ENCODE measurements at places on chromosomes 4 and X. TPM values are rescaled to one million over a fixed set of nuclear protein-coding genes. Genes with fewer than 3 reads are reported as not detected.

GRCh38 chr4:148634476-148634875 is 192.3 kb upstream of the NR3C2 start:
- DNase-seq: no peak

The RASSF6 gene
- total RNA-seq: 16.9 TPM

GRCh38 chr4:163588532-163588931 is 94.0 kb downstream of the TMA16 start:
- DNase-seq: no peak

The FAM241A gene
- total RNA-seq: 3.4 TPM

DNA sequence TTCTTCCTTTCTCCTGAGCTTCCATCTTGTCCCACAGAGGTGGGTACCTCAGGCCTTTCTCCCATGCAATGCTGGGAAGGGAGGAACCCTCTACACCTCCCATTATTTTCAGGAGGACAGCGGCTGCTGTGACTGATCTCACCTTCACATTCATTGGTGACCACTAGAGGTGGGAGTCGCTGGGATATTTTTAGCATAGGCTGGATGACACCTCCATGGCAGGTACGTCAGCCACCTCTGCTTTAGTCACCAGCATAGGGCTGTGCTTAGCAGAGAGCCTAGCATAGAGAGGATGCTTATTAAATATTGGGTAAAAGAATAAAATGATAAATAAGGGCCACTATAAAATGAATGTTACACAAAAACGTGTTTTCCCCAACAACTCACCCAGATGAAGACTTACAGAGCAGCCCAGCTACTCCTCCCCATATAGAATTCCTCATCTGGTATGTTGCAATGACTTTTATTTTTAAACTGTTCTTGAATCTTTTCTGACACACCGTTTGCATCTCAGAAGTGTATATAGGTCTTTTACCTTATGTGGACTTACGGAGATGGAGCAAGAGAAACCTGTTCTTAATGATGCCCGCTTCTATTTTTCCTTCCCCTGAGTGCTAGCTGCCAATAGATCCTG is 60.9 kb upstream of the SORBS2 start:
- DNase-seq: no peak

DNA sequence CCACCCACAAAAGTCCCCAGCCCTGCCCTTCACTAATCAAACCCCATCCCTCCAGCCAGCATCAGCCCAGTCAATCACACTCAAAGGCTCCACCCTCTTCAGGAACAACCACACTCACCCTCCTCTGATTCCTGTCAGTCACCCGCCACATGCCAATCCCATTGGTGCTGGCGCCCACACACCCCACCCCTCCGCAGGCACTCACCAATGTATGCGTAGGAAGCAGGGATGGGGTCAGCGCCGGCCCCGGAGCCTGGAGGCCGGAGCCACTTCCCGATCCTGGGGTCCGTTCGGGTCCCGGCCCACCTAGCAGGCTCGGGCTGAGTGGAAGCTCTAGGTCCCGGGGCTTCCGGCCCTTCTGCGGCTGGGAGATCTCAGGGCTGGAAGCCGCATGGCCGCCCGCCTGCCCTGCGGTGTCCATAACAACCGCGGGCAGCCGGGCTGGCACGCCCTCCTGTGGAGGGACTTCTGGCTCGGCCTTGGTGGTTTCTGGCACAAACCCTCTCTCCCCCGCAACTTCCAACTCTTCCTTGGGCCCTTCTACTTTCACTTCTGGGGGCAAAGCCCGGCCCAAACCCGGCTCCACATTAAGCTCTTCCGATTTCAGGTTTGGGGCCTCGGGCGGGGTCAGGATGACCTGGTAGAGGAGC is 7.9 kb upstream of the CFP start:
- DNase-seq: no peak

DNA sequence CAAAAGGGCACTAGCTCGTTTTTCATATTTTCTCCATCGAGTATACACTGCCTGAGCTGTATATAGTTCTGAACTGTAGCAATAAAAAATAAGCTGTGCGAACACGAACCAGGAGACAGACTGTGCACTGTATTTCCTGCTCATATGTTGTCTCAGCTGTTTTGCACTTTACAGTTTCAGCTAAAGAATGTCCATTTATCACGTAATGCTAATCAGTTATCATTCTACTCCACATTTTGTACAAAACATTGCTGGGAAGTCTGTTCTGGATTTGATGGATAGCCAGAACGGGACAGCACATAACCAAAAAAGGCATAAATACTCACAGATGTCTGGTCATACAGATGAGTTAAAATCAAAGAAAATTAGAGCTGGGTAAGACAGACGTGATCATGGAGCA is 315.5 kb upstream of the ADGRL3 start:
- no peak for DNase-seq

- DNase-seq: no peak
Observed at GRCh38 chr4:10730019-10730418, 45.5 kb upstream of the CLNK start.
